HEK293T (cell line): ENCODE measurements at places on chromosomes 13 and 19.

DNA sequence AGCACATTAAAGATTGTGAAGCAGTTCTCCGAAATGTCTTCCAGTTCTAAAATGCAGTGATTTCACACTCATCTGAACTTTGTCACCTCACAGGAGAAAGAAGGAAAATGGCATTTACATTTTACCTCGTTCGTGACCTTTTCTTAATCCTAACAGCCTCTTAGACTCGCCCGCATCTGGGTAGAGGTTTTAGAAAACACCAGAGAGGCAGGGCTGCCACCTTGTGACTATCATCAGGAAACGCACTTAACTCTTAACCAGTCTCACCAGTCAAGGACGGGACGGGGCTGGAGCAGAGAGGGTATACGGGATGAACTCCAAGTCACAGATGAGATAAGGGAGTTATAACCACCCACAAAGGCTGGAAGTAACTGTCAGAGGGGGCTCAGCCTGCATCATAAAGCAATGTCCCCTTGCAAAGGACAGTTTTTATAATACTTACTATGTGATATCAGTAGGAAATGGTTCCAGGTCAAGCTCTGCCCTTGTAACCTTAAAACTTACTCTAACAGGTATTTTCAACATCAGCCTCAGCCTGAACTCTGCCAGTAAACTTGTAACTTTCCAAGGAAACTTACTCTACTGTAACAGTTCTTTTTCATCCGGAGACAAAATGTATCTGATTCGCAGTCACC lies 8.6 kb upstream of the CEACAM6 start:
- peak; percentile 64 for DNase-seq

DNA sequence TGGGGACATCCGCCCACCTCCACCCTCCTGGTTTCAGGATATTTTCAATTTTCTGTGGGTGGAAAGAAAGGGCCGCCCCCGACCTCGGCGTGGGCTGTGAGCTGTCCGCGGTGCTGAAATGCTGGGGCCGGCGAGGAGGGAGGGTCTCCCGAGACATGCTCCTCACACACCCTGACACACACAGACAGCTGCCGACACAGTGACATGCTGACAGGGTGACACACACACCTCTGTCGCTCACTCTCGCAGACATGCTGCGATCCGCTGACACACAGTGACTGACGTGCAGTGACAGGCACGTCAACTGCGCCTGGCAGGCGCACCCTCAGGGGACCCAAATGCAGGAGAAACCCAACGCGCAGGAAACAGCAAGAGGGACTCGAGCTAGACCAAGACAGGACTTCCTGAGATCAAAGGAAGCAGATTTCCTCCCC lies 25.1 kb upstream of the MEIS3 start:
- no peak for DNase-seq

DNA sequence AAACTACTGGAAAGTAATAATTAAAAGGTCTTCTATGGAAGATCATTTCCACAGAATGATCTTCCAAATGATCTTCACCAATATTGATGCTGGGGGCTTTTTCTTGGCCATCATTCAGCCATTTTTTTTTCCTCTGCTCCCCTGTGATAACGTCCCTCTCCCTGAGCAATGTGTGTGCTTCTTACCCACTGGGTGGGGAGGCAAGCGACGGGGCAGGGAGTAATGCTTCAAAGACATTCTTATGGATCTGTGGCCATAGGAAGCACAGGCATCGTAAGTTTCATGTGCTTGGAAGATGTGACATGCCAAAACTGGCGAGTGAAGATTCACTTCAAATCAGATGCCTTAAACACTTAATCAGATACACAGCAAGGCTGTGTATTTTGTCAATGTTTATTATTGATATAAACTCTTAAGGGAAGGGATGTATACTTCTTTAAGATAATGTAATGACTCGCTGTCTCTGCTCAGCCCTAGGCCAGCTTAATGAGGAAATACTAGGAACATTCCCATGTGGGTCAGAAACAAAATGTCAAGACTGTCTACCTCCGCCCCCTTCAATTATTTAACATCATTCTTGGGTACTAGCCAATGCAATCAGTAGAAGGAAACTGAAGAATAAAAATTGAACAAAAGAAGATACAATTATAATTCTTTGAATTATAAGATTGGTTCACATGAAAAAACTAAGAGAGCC lies 34.1 kb upstream of the SERPINE3 start:
- no peak for DNase-seq

DNA sequence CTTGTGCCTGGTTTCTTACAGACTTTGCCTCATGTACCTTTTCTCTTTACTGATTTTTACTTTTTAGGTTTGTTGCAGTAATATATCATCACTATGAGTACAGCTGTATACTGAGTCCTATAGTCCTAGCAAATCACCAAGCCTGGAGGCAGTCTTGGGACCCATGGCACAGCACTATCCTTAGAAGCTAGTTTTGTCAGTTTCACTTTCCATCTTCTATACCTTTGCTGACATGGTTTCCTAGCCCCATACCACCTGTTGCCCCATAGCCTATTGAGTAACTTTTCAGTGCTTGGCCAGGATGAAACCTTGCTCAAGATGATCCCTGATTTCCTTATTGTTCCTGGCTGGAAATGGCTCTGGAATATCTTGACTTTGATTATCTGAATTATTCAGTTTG lies 826.4 kb downstream of the GPC5 start:
- no peak for DNase-seq

GRCh38 chr19:50173127-50173526 lies 10.0 kb upstream of the IZUMO2 start:
- DNase-seq = peak; percentile 26
